ENCODE measurements at places on chromosomes 6 and 20.

DNA sequence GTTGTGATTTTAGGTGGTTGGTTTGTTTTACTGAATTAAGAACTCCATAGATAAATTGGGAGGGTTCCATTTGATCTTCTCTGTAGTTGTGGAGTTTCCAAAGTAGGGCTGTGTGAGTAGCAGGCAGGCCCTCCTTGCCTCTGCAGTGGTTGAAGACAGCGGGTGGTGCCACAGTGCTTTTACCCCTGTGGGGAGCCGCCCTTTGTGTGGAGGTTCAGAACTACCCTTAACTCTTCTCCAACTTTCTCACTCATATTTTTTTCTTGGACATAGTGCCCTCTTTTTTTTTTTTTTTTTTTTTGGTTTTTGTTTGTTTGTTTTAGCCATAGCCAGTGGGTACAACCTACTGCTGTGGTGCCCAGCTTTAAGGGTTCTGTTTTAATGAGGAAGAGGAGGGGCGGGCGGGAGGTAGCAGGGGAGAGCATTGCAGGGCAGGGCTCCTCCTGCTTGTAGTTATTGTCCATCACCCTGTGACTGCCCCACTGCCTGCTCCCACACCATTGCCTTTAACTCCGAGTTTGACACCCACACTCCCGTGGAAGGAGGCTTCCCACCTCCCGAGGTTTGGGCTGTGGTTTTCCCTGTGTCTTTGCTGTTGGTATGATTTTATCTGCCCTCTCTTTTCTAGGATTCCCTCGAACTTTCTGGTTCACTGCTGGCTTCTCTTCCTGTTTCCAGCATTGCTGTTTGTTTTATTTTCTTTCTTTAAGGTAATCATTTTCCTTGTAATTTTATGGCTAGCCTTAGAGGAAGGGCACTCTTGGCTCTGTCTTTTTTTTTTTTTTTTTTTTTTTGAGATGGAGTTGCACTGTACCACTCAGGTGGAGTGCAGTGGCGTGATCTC is 50.7 kb downstream of the TIAM2 start:
- DNase-seq: no peak

DNA sequence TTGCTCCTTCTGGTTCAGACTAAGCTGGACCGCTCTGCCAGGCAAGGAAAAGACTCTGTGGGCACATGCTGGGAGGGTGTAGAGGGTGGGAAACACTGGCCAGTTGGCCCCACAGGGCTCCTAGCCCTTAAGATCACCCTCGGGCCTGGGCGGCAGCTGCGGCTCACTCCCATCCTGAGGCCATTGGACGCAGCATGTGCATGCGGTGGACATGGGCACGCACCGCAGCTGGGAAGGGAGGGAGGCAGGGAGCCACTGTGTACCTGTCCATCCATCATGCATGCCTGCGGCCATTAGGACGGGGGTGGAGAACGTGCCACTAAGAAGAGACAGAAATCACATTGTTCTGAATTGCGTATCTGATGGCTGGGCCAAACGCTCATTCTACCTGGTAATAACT is 140.1 kb upstream of the THBS2 start:
- DNase-seq: no peak

DNA sequence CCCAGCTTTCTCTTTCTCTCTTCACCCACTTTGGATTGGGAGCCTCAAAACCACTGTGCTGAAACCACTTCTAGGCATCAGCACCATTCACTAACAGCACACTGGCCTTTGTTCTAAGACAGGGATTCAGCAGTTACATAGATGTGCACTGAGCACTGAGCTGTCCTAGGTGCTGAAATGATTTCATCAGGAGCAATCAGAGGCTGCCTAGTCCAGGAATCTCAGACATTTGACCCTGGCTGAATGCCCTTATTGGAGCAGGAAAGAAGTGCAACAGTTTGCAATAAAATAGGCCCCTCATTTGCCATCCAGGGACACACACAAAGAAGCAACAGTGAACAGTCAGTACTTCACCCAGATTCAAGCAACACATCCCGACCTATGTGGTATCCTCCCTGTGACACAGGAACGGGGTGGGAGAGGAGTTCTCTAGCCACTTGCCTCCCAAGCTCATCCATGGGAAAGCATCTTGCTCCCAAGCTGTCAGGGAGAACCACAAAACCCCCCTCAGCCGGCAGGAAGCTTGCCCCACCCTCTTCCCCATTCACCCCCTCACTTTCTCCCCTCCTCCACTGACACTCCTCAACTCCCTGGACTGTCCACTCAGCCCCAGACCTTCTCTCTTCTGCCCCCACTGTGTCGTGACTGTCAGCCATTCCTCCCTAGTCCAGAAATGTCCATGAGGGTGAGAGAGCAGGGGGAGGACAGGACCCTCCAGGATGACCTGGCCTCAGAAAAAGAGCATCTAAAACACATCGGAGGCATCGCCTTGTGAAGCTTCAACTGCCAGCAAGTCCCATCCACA is 304.4 kb downstream of the PREX1 start:
- DNase-seq: peak; percentile 55

- DNase-seq: no peak
Observed at GRCh38 chr6:42022755-42023384, 27.5 kb upstream of the TAF8 start.

- peak; percentile 67 for DNase-seq
Observed at GRCh38 chr6:32439602-32440214, at the start of gene HLA-DRA. TSS of gene HLA-DRA (plus strand) at chr6:32439887. CDS start at chr6:32439951, 64 bp downstream.

GRCh38 chr20:6726761-6727160 is 40.7 kb upstream of the BMP2 start:
- no peak for DNase-seq

GRCh38 chr6:139751179-139751578 is 376.7 kb upstream of the CITED2 start:
- peak; percentile 41 for DNase-seq

DNA sequence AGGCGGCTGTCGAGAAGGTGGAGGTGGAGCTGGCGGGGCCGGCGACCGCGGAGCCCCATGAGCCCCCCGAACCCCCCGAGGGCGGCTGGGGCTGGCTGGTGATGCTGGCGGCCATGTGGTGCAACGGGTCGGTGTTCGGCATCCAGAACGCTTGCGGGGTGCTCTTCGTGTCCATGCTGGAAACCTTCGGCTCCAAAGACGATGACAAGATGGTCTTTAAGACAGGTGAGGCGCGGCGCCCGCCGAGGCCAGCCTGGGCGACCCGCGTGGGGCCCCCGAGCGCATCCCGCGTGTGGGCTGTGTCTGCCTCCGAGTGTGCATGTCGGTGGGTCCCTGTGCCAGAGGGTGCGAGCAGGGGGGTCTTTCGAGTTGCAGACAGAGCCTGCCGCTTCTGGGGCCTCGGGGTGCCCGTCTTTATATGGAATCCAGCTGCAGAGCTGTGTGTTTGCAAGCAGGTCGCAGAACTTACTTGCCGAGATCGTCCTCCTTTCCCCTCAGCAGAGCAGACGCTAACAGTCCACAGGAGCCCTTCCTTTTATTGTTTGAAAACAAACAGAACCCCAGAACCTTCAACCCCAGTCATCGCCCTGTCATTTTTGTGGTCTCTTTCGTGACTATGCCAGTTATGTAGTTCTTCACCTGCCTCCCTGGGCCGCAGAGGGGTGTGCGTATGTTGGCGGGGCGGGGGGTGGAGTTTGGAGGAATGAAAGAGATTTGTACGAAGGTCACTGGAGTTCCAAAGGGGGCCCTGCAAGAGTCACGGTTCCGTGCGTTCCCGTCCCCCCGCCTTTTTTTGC is 766 bp downstream of the SLC16A10 start:
- DNase-seq: peak; percentile 32

DNA sequence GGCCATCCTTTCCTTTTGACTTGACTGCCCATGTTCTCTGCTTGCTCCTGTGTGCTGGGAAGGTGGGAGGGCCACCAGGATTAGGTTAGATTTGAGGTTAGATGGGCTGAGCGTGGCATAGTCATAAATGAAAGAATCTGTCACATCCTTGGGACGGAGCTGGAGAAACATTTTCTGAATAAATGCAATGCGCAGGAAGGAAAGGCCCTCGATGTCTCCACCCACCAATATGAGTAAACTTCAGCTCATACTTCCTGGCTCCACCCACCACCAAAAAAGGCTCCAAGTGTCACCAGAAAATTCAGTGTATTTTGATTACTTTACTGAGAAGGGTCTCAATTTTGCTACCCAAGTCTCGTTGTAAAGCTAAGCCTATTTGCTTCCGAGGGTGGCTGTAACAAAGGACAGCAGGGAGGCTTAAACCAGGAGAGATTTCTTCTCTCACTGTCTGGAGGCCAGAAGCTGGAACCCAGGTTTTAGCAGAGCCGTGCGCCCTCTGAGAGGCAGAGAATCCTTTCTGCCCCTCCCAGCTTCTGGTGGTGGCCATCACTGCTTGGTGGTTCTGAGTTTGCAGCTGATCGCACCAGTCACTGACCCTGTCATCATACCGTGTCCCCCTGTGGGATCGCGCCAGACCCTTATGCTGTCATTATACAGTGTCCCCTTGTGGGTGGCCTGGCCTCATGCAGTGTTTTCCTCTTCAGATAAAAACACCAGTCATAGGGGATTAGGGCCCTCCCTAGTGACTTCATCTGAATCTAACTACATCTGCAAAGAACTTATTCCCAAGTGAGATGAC is 137.8 kb downstream of the TTLL2 start:
- no peak for DNase-seq

DNA sequence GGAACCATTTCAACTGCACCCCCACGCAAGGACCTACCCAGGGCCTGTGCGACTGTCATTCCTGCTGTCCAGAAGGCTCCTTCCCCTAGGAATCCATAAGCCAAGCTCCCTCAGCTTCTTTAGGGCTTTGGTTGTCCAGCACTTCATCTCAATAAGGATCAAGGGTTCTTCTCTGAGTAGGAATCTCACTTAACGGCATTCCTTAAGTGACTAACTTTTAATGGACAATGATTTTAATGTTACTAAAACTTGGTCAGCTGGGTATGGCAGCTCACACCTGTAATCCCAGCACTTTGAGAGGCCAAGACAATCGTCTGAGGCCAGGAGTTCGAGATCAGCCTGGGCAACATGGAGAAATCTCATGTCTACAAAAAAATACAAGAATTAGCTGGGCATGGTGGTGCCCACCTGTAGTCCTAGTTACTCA is 13.4 kb downstream of the UBE2V1 start:
- DNase-seq: no peak

GRCh38 chr20:6940048-6940447 is 172.6 kb downstream of the BMP2 start:
- DNase-seq: peak; percentile 4

- DNase-seq: no peak
Observed at GRCh38 chr6:75436869-75437268, 56.7 kb downstream of the FILIP1 start.

- no peak for DNase-seq
Observed at GRCh38 chr6:133355922-133356321, 114.8 kb downstream of the EYA4 start.

DNA sequence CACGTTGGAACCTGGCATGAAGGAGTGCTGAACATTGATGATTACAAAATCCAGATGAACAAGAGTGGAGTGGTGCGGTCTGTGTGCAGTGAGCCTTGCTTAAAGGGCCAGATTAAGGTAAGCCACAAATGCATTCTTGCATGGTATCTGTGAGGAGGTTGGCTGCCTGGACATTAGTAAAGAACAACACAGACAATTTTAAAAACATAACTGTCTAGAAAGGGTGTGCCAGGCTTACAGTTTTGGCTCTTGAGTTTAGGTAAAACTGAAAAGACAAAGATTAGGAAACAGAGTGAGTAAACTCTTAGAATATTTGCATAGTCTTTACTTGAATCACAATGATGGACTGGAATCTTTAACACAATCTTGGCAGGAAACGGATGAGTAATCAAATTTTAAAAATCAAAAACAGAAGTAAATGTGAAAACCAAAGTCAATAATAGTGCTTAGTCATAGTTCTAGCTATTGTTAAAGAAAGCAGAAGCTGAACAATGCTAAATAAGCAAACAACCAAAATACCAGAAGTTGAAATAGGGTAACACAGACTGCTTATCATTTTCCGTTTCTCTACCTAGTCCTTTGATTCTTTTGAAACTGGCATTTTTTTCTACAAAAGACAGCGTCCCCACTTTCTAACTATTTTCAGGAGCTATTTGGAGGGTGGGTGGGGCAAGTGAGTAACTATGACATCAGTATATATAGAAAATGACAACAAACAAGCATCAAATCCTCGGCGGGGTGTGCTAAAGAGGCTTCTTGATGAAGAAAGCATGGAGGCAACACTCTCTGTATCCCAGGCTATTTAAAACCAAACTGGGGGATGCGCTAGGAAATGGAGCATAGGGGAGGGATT is 185.8 kb upstream of the RAB32 start:
- peak; percentile 84 for DNase-seq

DNA sequence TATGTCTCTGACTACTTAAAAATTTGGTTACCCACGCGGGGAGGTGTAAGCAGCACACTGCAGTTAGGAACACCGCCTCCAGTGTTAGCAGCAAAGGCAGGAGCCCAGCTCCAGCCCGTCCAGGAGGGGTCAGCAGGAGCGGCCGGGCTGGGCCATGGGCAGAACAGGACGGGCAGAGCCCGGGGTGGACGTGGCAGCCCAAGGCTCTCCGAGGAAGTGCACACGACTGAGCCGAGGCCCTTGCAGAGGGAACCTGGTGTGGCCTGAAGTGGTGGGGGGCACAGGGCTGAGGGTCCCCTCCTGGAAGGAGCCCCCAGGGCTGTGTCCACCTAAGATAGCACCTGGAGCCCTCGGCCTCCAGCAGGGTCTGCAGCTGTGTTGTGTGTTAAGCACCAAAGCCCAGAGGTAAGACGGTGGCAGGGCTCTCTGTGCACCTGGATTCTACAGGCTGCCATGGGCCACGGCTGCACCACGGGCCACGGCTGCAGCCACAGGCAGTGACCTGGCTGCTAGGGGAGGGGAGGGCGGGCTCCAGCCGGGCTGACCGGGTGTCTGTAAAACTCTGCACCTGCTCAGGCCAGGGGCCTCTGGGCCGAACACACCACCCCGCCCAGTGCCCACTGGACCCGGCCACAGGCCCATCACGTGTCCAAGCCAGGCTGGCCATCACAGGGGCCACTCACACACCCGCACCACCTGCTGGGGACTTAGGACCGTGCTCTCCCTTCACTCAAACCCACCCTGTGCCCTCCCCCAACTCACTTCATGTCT is 6.6 kb downstream of the SLC2A4RG start:
- no peak for DNase-seq

DNA sequence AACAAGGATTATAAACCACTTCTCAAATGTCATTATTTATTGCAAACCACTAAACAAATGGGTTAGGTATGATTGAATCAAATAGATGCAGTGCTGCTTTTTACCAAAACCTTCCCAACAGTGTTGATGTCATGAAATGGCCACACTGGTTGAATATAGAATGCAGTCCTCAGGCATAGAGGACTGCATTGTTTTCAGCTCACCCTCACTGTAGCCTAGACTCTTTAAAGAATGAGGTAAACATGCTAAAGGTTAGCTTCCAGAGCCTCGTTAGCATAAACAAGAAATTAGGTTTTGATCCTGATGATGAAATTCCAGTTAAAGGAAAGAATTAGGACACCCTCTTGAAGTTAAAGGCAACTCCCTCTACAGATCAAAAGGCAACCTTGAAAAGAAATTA is 224.3 kb downstream of the ALDH8A1 start:
- no peak for DNase-seq

DNA sequence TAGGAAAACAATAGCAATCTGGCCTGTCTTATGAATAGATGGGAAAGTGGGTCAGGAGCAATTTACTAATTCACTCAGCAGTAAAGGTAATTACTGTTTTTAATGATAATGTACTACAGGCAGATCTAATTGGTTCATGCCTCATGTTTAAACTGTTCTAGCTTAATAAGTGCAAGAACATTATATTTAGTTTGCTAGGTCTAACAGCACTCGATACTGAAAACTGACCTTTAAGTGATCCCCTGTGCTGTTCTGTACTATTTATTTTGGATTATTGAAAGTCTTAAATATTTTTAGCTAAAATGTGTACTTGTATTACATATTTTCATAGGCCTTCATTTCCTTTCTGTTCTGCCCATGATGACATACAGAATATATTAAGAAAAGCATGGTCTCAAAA is 998.0 kb upstream of the GJE1 start:
- no peak for DNase-seq

- no peak for DNase-seq
Observed at GRCh38 chr6:1747003-1747402, 137.3 kb downstream of the FOXC1 start.

Data from ELR (cell line).